ENCODE measurements at places on chromosomes 6 and 20. TPM values are rescaled to one million over a fixed set of nuclear protein-coding genes. Genes with fewer than 3 reads are reported as not detected.

GRCh38 chr6:40440053-40440452 lies 147.1 kb downstream of the LRFN2 start:
- no peak overlapping the region for H3K27ac ChIP-seq
- H3K36me3 ChIP-seq, result no peaks in the 10 kb centered on the region
- no peak for DNase-seq
- H3K4me3 ChIP-seq, result no peak overlapping the region

The SNAI1 gene
- total RNA-seq, result not detected

GRCh38 chr6:19569563-19569962 lies 267.6 kb upstream of the ID4 start:
- H3K36me3 ChIP-seq, result no peaks in the 10 kb centered on the region
- no peaks in the 10 kb centered on the region for H3K27me3 ChIP-seq
- H3K27ac ChIP-seq, result no peak overlapping the region
- DNase-seq, result no peak
- no peak overlapping the region for H3K4me3 ChIP-seq

The RIPOR2 gene
- total RNA-seq, result 68.7 TPM

The MSH5 gene
- 83.8 TPM for total RNA-seq

The DST gene
- total RNA-seq, result 5.7 TPM

DNA sequence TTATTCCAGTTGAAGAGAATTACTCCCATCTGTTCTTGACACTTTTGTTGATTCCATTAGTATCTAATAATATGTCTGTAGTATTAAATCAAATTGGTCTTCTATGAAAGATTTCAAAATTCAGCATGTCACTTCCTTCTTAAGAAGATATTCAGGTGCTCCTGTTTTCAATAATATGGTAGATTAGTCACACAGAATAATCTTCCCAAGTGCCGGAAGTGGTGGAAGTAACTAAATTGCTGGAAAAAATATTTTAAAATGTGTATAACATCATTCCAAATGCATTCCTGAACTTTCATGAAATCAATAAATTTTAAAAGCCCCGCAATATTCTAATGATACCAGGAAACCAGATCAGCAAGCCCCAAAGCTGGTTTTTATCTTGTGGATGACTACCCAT lies 281.3 kb downstream of the EPM2A start:
- H3K4me1 ChIP-seq, result no peaks in the 10 kb centered on the region
- H3K36me3 ChIP-seq, result no peaks in the 10 kb centered on the region
- no peak for DNase-seq
- H3K4me3 ChIP-seq, result no peak overlapping the region
- H3K27me3 ChIP-seq, result no peaks in the 10 kb centered on the region
- H3K27ac ChIP-seq, result no peak overlapping the region

DNA sequence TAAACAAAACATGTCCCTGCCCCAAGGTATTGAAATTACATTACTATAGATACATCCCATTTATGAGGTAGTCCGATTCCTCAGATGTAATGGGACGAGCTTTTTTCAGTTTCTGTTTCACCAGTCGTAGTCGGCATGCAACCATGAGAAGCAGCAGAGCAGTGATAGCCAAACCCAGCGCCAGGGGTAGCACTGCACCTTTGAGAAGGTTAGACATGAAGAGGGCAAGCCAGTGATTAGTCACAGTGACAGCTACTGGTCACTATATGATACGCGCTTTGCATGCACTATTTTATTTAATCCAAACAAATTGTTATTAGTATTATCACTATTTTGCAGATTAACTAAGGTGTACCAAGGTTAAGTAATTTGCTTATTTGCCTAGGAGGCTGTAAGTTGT lies 43.7 kb downstream of the LRP11 start:
- H3K4me1 ChIP-seq, result peaks cover 2% of the 10 kb centered on the region
- no peaks in the 10 kb centered on the region for H3K27me3 ChIP-seq
- no peak overlapping the region for H3K27ac ChIP-seq

The ARMH2 gene
- not detected for total RNA-seq

The BMP2 gene
- total RNA-seq, result not detected

DNA sequence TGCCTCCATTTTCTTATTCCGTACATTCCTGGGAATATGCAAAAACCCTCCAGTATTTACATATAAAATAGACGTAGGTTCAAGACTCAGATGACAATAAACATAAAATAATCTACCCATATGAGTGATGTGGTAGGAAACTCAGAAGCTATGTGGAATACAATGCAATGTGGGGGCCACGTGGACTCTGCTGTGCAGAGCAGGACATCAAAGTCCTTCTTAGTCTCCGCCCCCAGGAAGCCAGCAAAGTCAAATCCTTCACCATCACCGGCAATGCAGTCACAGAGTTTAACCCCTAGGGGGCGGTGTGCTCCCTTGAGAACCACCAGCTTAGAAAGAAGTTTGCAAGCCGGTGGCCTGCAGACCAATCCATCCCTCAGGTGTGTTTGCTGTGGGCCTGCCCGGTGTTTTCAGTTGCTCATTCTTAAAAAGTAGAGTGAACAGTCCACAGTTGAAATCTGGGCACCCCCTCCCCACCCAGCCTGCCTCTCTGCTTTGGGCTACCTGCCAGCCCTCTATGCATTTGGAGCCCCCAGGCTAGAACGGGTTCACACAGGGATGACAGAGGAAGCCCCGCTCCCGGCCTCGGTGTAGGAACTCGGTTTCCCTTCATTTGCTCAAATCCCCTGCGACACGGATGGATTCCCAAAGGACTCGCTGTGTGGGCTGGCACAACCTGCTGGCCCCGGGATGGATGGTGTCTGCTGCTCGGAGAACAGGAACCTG lies 59.9 kb downstream of the SULF2 start:
- no peaks in the 10 kb centered on the region for H3K36me3 ChIP-seq
- peaks cover 22% of the 10 kb centered on the region for H3K4me1 ChIP-seq
- H3K4me3 ChIP-seq, result no peak overlapping the region
- no peak overlapping the region for H3K27ac ChIP-seq

The ADGRF1 gene
- not detected for total RNA-seq

The SCUBE3 gene
- not detected for total RNA-seq

The BNIP5 gene
- not detected for total RNA-seq

- peaks cover 32% of the 10 kb centered on the region for H3K36me3 ChIP-seq
- H3K4me3 ChIP-seq, result no peak overlapping the region
- no peak overlapping the region for H3K27ac ChIP-seq
These were observed 528.7 kb upstream of the SOX4 start for GRCh38 chr6:21064756-21065340.

GRCh38 chr6:41073968-41074691 lies 1.4 kb downstream of the NFYA start:
- H3K4me3 ChIP-seq, result peak overlapping the region; percentile 91
- peak overlapping the region; percentile 95 for H3K27ac ChIP-seq
- no peaks in the 10 kb centered on the region for H3K27me3 ChIP-seq
- no peak for DNase-seq
- peaks cover 56% of the 10 kb centered on the region for H3K4me1 ChIP-seq
- peaks cover 28% of the 10 kb centered on the region for H3K36me3 ChIP-seq

GRCh38 chr6:155223646-155224451 lies 40.0 kb upstream of the CLDN20 start:
- peak; percentile 78 for DNase-seq
- peaks cover 3% of the 10 kb centered on the region for H3K36me3 ChIP-seq
- peaks cover 6% of the 10 kb centered on the region for H3K27me3 ChIP-seq
- peak overlapping the region; percentile 75 for H3K27ac ChIP-seq
- H3K4me1 ChIP-seq, result peaks cover 17% of the 10 kb centered on the region

The HRH3 gene
- total RNA-seq, result not detected

DNA sequence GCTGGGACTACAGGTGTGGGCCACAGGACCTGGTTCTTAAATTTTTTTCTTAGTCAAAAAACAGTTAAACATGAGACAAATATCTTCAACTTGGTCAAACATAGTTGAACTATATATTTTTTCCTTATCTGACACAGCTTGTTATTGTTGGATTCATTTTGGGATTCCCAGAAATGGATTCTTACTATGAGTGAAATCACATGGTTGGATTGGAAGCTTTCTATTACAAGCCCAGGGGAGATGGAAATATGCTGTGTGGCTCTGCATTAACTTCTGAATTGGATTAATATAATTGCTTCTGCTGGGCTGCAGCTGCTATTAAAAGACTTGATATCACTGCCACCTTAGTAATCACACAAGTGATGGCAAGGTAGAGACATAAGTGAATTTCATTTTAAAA lies 126.4 kb upstream of the DUSP22 start:
- no peak for DNase-seq
- no peaks in the 10 kb centered on the region for H3K36me3 ChIP-seq
- H3K4me3 ChIP-seq, result no peak overlapping the region

- no peak overlapping the region for H3K27ac ChIP-seq
These were observed 5.1 kb upstream of the MBOAT1 start for GRCh38 chr6:20217324-20217855.

The PTCHD4 gene
- not detected for total RNA-seq

DNA sequence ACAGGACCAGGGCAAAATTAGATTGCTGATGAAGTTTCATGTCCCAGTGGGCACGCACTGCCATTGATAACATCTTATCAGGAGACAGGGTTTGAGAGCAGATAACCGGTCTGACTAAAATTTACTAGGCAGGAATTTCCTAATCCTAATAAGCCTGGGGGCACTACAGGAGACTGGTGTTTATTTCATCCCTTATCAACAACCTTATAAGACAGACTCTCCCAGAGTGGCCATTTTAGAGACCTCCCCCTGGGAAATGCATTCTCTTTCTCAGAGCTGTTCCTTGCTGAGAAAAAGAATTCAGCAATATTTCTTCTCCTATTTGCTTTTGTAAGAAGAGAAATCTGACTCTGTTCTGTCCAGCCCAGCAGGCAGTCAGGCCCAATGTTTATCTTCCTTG lies 423.4 kb upstream of the IMPG1 start:
- no peak for DNase-seq
- no peaks in the 10 kb centered on the region for H3K36me3 ChIP-seq
- H3K4me3 ChIP-seq, result no peak overlapping the region
- H3K27me3 ChIP-seq, result no peaks in the 10 kb centered on the region
- H3K4me1 ChIP-seq, result no peaks in the 10 kb centered on the region

DNA sequence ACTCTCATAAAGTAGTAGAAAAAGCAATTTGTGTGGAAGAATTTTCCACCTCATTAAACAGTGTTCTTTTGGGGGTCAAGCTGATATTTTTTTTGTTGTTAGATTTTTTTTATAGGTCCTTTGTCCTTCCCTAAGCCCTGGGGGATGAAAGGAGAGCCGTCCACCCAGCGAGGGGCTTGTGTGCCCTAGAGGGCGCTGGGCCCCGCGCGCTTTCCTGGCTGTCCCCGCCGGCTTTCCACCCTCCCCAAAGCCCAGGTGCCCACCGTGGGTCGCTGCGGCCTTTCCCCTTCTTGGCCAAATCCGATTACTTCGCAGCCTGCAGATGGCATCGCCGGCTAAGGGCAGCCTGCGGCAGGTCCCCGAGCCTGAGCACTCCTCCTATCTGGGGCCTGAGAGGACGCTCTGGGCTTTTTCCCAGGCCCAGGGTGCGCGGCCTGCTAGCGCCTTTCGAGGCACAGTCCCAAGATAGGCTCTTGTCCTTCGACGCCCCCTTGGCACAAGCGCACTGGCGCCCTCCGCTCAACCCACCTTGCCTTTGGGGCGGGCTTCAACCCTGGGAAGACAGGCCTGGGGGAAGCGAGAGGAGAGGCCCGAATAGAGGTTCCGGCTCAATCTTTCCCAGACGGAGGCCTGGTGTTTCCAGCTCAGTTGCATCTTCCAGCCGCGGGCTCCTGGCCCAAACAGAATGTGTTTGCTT lies 33.6 kb downstream of the TFAP2A start:
- peaks cover 8% of the 10 kb centered on the region for H3K4me1 ChIP-seq
- H3K4me3 ChIP-seq, result no peak overlapping the region
- DNase-seq, result peak; percentile 18
- H3K36me3 ChIP-seq, result peaks cover 10% of the 10 kb centered on the region
- peaks cover 60% of the 10 kb centered on the region for H3K27me3 ChIP-seq

- H3K36me3 ChIP-seq, result peaks cover 1% of the 10 kb centered on the region
- DNase-seq, result no peak
- H3K4me1 ChIP-seq, result peaks cover 21% of the 10 kb centered on the region
These were observed 10.9 kb downstream of the ARFGEF2 start for GRCh38 chr20:48932375-48932941.

- H3K27ac ChIP-seq, result peak overlapping the region; percentile 85
- H3K4me3 ChIP-seq, result peak overlapping the region; percentile 69
- peak; percentile 31 for DNase-seq
- H3K27me3 ChIP-seq, result no peaks in the 10 kb centered on the region
- H3K36me3 ChIP-seq, result peaks cover 70% of the 10 kb centered on the region
These were observed 96.4 kb downstream of the IRF4 start for GRCh38 chr6:487956-488355.

The RWDD2A gene
- 2.6 TPM for total RNA-seq

DNA sequence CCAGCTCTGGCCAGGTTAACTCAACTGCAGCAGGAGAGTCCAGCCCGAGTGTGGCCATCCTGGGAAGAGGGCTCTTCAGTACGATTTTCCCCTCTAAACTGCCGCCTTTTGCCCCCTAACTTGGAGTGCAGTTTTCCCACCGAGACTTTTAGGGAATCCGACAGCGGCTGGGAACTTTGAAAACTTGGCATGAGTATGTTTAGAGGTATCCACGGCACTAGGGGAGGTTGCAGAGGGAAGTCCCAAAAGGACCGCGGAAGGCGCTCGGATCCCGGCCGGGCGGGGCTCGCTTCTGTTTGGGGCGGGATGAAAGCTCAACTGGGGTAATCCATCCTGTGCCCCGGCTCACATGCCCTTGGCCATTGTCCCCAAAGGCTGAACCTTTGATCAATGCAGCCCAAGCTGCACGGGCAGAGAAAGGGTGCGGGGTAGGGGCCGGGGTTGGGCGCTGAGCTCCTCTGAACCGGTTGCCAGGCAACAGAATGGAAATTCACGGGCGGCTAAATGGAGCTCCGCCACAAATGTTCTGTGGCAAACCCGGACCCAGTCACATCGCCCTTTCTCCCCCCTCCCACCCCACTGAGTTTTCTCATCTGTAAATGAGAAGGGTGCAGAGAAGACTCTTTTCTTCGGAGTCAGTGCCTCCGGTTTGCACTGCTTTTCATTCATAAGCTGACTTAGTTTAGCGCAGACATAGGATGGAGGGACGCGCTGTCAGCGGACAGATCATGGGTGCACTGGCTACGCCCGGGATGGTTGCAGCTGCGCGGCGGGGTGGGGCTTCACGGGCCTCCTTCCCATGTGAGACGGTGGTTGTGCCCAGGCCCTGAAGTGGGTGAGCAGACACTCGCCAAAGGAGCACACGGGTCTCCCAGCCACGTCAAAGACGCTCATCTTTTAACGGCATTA lies 2.3 kb downstream of the BMP6 start:
- peak overlapping the region; percentile 37 for H3K4me3 ChIP-seq
- H3K36me3 ChIP-seq, result no peaks in the 10 kb centered on the region
- H3K27ac ChIP-seq, result no peak overlapping the region

The DNAH8 gene
- 0.22 TPM for total RNA-seq

DNA sequence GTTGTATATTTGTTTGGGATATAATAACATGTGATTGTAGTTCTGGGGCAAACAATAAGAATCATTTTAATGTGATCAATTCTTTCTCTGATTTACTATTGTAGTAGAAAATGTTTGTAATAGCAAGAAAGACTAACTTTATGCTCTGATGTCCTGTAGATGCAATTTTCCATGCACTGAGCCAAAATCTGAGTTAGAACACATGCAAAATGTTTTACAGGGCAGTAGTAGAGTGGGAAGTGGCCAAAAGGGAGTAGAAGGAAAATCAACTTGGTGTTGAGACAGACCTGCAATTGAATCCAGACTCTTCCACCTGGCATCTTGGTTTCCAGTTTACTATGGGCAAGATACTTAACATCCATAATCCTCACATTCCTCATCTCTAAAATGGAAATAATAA lies 93.5 kb upstream of the BMP5 start:
- H3K4me1 ChIP-seq, result no peaks in the 10 kb centered on the region
- no peaks in the 10 kb centered on the region for H3K36me3 ChIP-seq
- DNase-seq, result no peak
- no peak overlapping the region for H3K27ac ChIP-seq
- no peak overlapping the region for H3K4me3 ChIP-seq

All from activated CD4-positive, alpha-beta memory T cell treated with anti-CD3 and anti-CD28 coated beads for 36 hours (primary cell).